Thyroid gland (tissue), 4 donors: ENCODE measurements at places on chromosomes 1 and 21. TPM values are rescaled to one million over a fixed set of nuclear protein-coding genes. Genes with fewer than 3 reads are reported as not detected.

PIGR gene
- 0.11 TPM for total RNA-seq

DVL1 gene
- total RNA-seq = 68.3 TPM

GRCh38 chr1:23634840-23635651 is 56.6 kb upstream of the RPL11 start:
- H3K4me3 ChIP-seq = peak overlapping the region; percentile 18
- no peaks in the 10 kb centered on the region for H3K27me3 ChIP-seq
- H3K36me3 ChIP-seq = no peaks in the 10 kb centered on the region
- peak overlapping the region; percentile 81 for H3K27ac ChIP-seq

CYYR1 gene
- total RNA-seq = 10.0 TPM

DNA sequence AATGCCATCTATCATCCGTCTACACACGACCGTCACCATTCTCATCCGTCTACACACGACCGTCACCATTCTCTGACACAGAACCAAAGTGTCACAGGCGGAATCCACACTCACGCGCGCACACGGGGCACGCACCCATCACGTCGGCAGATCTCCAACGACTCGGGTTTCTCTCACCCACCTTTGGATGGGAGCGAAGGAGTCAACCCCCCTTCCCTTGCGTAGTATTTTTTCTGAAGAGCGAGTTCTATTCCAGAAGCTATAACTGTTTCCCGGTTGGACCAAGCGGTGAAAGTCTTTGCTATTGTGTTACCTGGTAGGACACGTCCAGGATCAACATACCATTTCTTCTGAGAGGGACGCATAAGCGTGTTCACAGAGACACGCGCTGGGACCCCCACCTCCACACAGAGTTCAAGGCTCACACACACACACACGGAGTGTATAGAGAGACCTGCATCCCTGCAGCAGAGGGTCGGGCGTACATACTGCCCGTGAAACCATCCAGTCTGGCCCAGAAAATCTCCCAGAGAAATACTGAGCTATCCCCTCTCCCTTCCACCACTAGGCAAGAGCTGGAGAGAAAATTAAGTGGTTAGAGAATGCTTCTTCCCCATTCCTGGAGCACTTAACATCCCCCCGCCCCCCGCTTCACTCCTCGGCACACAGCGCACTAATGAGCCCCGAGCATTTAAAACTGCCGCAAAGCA is 741 bp downstream of the DUSP10 start:
- peak; percentile 51 for DNase-seq
- peak overlapping the region; percentile 51 for H3K4me3 ChIP-seq
- H3K27me3 ChIP-seq = no peaks in the 10 kb centered on the region
- H3K4me1 ChIP-seq = peaks cover 9% of the 10 kb centered on the region
- peak overlapping the region; percentile 42 for H3K27ac ChIP-seq

KPRP gene
- not detected for total RNA-seq

- no peaks in the 10 kb centered on the region for H3K27me3 ChIP-seq
- no peak for DNase-seq
- no peak overlapping the region for H3K27ac ChIP-seq
- H3K4me1 ChIP-seq = peaks cover 8% of the 10 kb centered on the region
Observed at GRCh38 chr1:35644204-35644603, 2.9 kb upstream of the PSMB2 start.

GRCh38 chr1:217568200-217568599 is 62.7 kb downstream of the GPATCH2 start:
- no peak overlapping the region for H3K27ac ChIP-seq
- H3K4me1 ChIP-seq = no peaks in the 10 kb centered on the region
- no peaks in the 10 kb centered on the region for H3K27me3 ChIP-seq

- no peak overlapping the region for H3K27ac ChIP-seq
- H3K27me3 ChIP-seq = no peaks in the 10 kb centered on the region
- H3K4me3 ChIP-seq = no peak overlapping the region
- DNase-seq = no peak
Observed at GRCh38 chr1:116871779-116872146, 38.0 kb upstream of the PTGFRN start.

- no peaks in the 10 kb centered on the region for H3K27me3 ChIP-seq
- DNase-seq = peak; percentile 61
- H3K36me3 ChIP-seq = peaks cover 11% of the 10 kb centered on the region
- H3K4me3 ChIP-seq = peak overlapping the region; percentile 67
Observed at GRCh38 chr1:67052741-67053534, 1.0 kb downstream of the SLC35D1 start.

DNA sequence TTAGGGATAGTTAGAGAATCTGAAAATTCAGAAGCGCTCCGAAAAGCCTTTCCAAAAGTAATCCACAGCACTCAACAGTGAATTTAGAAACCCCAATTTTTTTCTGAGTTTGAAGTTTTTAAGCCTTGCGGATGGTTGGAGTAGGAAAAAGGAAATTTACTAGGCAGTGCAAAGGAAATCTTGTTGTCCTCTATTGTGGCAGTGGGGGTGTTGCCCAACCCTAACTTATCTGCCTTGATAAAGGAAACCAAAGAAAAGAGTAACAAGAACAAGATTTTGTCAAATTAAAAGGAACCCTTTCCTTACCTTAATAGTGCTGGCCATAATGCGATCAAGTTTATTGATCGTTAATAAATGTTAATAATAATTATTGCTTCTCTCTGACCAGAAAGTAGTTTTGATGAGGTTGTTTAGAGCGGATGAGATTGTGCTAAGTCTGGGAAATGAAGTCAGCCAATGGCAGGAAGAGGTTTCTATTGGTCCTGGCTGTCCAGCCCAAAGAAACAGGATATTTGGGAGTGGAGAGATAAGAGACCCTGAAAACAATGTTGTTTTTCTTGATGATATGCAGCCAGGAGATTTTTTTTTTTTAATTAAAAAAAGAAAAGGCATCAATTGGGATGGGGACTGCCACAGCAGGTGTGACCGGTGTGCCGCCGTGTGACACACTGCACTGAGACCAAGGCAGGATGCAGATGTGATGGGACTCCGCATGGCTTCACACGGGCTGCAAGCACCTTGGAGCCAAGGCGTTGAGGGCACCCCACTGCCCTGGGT is at the start of gene ERG:
Gene ERG, minus strand, starts transcription at position 421 of the 777 bp plus-strand sequence. Its CDS starts 97 bp downstream, at position 324.
- H3K4me3 ChIP-seq = no peak within 1 kb of the TSS
- H3K27ac ChIP-seq = peak within 1 kb of the TSS; percentile 85
- H3K36me3 ChIP-seq = no peaks in the 10 kb centered on the region
- H3K4me1 ChIP-seq = no peaks in the 10 kb centered on the region
- no peaks in the 10 kb centered on the region for H3K27me3 ChIP-seq

- H3K4me3 ChIP-seq = no peak overlapping the region
- H3K27me3 ChIP-seq = no peaks in the 10 kb centered on the region
- no peak for DNase-seq
Observed at GRCh38 chr1:198199105-198199504, 42.3 kb downstream of the NEK7 start.

LCE1F gene
- not detected for total RNA-seq

VASH2 gene
- 0.81 TPM for total RNA-seq
